ENCODE measurements at places on chromosomes 6 and 20. TPM values are rescaled to one million over a fixed set of nuclear protein-coding genes. Genes with fewer than 3 reads are reported as not detected.

DNA sequence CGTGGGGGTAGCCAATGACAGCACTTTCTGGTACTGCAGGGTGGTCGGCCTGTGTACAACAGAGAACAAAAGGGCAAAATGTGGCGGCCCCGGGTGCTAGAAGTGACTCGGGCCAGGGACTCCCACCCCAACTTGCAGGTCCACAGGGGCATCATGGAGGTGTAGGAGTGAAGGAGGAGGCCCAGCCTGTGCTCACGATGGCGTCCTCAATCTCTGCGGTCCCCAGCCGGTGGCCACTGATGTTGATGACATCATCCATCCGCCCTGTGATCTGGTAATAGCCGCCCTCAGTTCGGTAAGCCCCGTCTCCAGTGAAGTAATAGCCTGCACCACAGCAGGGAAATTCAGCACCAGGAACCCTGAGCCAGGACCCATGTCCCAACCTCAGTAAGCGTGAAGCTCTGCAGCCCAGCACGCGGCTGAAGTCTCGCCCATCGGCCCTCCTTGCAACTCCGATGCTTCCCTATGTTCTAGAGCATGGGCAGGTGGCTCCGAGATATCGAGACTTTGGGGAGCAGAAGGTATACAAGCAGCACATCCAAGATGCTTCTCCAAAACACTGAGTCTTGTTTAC lies 20.2 kb upstream of the APMAP start:
- DNase-seq = no peak

- DNase-seq = no peak
Observed at GRCh38 chr6:130602151-130602770, 224.9 kb upstream of the SMLR1 start.

GRCh38 chr6:168164462-168165061 lies 85.5 kb upstream of the FRMD1 start:
- no peak for DNase-seq

GRCh38 chr20:41669708-41670263 lies 51.6 kb upstream of the CHD6 start:
- no peak for DNase-seq

GRCh38 chr20:36875702-36876472 lies at the start of gene TLDC2:
TLDC2 (plus strand) TSS chr20:36876138; CDS start chr20:36876175, 37 bp downstream.
- DNase-seq = no peak

- no peak for DNase-seq
Observed at GRCh38 chr6:101011186-101011585, 130.1 kb upstream of the ASCC3 start.

GRCh38 chr6:170291271-170292110 lies 613 bp upstream of the DLL1 start:
- DNase-seq = peak; percentile 29

DNA sequence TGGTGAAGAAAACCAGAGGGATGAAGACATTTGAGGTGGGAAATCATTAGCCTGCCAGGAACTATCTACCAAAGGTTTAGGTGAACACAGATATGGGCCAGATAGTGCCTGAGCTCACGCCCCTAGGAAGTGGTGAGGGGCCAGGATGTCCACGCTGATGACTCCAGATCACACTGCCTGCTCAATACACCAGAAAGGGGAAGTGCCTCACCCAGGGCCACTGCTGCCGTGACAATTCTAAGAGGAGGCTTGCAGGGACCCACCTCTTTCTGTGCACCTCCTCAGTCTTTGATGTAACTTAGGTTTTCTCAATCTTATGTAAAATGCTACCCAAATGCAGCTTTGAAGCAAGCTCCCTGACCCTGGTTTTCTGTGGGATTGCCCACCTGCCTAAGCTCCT lies 5.4 kb upstream of the RAB44 start:
- DNase-seq = peak; percentile 82

DNA sequence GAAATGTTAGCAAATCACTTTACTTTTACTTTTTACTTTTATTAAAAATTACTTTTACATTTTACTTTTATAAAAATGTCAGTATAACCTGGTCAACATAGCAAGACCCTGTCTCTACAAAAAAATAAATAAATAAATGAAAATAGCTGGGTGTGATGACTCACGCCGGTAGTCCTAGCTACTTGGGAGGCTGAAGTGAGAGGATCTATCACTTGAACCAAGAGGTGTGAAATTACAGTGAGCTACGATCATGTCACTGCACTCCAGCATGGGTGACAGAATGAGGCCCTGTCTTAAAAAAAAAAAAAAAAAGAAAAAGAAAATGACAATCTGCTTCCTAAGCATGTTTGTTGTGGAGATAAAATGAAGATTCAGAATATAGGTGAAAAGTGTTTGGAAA lies 31.0 kb upstream of the FBXO30 start:
- DNase-seq = no peak

DNA sequence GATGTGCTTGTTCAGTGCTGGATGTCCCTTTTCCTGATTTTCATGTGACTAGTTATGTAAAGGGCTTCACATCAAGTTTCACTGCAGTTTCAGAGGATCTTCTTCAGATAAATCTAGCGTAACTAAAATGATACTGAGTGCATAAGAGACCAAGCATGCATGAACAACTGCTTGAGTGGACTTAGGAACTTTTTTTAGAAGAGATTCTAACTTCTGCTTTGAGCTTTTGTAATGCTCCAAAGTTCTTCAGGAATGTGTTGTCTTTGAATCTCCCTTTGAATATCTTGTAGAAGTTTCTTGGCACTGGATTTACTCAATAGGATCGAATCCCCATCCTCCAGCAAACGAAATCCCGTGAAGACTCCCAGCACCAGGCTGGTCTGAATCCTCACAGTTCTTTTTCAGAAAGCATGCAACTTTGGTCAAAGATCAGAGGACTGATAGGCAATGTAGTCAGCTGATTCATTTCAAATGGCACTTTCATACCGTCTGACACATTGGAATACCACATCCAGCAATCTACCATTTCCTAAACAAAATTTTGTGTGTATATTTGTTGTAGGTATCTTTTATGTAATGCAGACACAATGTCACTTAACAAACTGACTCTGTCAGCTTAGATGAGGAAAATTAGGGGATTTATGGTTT lies 33.2 kb downstream of the ENPP1 start:
- no peak for DNase-seq

DNA sequence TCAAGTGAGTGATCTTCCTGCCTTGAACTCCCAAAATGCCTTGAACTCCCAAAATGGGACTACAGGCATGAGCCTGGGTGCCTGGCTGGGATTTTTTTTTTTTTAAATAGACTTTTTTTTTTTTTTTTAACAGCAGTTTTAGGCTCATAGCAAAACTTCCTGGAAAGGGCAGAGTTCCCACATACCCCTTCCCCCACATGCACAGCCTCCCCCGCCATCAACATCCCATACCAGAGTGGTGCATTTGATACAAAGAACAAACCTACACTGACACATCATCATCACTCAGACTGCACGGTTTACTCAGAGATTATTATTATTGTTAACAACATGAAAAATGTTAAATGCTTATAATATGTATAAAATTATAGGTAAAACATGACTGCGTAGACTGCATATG lies 26.0 kb downstream of the UQCC1 start:
- DNase-seq = no peak

DNA sequence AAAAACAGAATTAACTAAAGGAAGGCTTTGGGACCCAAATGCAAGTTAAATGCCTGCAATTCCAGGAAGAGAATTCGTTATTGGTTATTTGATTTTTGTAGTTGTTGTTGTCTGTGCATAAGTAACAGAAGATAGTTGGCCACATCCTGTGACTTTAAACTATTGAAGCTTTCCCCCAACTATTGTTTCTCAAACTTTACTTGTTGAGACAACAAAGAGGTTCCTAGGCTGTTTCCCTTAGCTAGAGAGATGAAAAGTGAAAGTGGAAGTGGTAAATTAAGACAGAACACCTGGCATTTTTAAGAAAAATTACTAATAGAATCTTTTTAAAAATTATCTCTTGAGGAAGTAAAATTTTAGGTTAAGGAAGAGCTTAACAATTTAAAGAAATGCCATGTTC lies 525.2 kb downstream of the PKHD1 start:
- DNase-seq = no peak

DNA sequence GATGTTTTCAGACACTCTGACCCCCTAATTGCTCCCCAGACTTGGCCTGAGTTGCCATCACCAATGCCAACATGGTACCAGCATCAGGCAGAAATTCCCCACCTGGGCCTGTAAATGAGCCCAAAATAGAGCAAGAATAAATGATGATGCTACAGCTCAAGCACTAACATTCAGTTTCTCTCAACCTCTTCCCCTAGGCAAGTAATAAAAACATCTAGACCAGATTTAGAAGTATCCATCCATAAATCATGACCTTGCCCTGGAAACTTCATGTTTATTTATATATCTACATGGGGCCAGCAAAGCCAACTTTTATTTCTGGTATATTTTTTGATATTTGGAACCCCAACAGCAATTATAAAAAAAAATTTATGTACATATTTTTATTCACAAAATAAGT lies 221.4 kb upstream of the PLN start:
- DNase-seq = no peak

DNA sequence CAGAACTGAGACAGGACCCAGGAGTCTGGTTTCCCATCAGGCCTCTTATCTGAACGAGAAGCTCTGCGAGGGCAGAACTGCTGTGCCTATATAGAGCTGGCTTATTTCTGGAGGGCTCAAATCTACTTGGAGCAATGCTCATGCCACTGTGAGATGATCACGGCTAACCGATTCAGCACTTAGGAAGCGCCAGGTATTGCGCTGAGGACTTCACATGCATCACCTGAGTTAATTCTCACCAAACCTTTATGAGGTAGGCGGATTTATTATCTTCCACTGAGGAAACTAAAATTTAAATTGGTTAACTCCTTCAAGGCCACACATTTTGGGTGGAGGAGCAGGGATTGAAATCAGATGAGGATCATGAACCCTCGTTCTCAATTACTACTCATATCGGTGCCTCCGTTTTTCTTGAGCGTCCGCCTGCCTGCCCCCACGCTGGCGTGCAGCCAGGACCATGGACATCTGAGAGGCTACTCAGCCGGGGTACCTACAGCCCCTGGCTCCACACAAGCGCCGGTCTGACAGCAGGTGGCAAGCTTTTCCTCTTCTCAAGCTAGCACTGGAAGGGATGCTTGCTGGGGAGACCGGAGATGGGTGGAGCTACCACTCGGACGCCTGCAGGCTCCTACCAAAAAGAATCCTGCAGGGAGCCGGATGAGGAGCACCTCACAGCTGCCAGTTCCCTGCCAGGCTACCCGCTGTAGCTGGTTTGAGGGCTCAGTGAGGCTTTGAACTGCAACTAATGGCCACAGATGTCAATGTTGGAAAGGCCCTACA lies 1.0 kb upstream of the PCIF1 start:
- DNase-seq = peak; percentile 73

DNA sequence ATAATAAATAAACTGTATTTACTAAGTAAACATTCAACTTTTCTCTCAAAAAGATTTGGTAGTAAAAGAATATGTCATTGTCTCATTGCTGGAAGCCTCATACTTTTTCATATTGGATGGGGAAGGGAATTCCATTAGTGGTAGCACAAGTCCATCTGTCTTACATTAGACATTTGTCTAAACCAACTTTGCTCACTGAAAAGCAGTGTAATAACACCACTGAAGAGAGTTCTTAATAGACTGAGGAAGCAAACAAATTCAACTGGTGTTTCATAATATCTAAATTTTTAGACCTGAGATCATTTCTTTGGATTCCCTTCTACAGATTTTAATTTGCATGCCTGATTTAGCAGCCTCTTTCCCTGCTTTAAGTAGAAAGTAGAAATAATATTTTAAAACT lies 62.7 kb downstream of the PLCB1 start:
- DNase-seq = no peak

GRCh38 chr6:137768935-137769334 lies 98.1 kb upstream of the TNFAIP3 start:
- no peak for DNase-seq

DNA sequence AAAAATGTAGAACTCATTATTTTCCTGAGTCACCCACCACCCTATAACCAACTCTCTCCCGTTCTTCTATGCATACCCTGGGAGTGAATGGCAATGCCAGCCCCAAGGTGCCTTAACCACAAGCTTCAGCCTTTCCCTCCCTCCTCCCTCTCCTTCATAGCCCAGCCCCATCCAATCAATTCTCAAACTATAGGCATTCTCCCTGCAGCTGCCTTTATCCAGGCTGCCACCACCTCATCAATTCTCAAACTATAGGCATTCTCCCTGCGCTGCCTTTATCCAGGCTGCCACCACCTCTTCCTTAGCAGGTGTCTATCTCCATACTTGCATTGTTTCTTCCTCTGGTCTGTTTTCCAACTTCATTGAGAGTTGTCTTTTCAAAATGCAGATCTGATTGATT lies 77.1 kb downstream of the PLEKHG1 start:
- DNase-seq = no peak

- DNase-seq = no peak
Observed at GRCh38 chr6:77038807-77039206, 424.5 kb downstream of the HTR1B start.

DNA sequence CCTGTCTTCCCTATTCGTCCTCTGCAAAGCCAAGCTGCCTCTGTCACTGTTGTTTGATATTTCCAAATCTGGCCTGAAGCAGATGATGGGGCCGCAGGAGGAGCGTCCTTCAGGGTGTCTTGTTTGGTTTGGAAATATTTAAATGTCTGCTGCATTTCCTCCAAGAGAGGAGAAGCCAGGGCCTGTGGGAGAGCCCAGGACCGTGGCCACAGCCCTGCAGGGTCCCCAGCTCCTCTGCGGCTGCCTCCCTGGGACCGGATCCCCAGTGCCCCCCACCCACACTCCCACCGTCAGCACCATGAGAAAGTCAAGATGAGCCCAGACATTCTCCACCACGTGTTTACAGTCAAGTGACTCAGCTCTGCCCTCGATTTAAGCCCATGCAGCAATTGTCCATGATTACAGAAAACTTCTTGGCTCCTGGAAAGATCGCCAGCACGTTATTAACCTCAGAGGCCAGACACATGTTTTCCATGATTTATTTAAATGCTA lies 18.2 kb downstream of the FOXF2 start:
- no peak for DNase-seq

GRCh38 chr6:35485402-35485877 lies 11.4 kb downstream of the TEAD3 start:
- DNase-seq = no peak

DNA sequence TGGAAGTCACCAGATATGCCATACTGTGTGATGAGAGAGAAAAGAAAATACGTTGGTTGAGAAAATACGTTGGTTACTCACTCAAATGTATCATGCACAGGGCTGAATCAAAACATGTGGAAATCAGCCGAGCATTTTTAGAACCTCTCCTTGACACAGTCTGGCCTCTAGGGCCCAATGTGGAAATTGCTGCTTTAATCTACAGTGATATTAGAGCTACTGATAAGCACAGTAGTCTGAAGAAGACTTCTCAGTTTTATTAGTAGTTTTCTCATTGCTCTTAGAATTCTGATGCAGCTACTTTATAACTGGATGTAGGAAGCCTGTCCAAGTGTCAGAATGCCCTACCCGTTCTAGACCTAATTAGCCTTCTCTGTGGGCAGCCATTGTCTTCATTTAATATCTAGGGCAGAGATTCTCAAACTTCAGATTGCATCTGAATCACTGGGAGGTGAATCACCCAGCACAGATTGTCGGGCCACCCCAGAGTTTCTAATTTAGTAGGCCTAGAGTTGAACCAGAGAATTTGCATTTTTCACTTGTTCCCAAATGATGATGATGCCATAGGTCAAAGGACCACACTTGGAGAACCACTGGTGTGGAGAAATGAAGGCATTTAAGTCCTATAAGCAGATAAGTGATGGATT lies 229.1 kb downstream of the PLCB1 start:
- no peak for DNase-seq

Gene RWDD1
- 39.5 TPM for total RNA-seq

Gene OLIG3
- total RNA-seq = 0.45 TPM

Gene CTCFL
- total RNA-seq = not detected

Gene CD24
- total RNA-seq = not detected

Gene PBOV1
- not detected for total RNA-seq

Gene CAGE1
- not detected for total RNA-seq

Gene COL10A1
- total RNA-seq = not detected

Gene PEX7
- 4.8 TPM for total RNA-seq

Data from activated CD4-positive, alpha-beta memory T cell treated with anti-CD3 and anti-CD28 coated beads, Interleukin-2, amount 10 ng/mL, durations not matched to agents 7 days and 5 days (primary cell).